ENCODE measurements at places on chromosomes 16 and 17. TPM values are rescaled to one million over a fixed set of nuclear protein-coding genes. Genes with fewer than 3 reads are reported as not detected.

The WFIKKN1 gene
- under 0.01 TPM for total RNA-seq

The CCDC200 gene
- total RNA-seq, result not detected

The CCL16 gene
- total RNA-seq, result not detected

The C17orf50 gene
- total RNA-seq, result not detected

The KRTAP4-9 gene
- not detected for total RNA-seq

The LUC7L3 gene
- total RNA-seq, result 18.0 TPM

The CRK gene
- 33.8 TPM for total RNA-seq

The HOXB9 gene
- not detected for total RNA-seq

The CCDC40 gene
- 0.32 TPM for total RNA-seq

The FA2H gene
- total RNA-seq, result 3.3 TPM

The HES7 gene
- total RNA-seq, result not detected

The TEX19 gene
- not detected for total RNA-seq

The RDM1 gene
- total RNA-seq, result 0.38 TPM

The TMEM231 gene
- 1.6 TPM for total RNA-seq

The SCNN1G gene
- 5.4 TPM for total RNA-seq

The TSR1 gene
- 70.2 TPM for total RNA-seq

The TMEM100 gene
- 3.1 TPM for total RNA-seq

The ARL6IP1 gene
- total RNA-seq, result 76.5 TPM

The TNP2 gene
- total RNA-seq, result not detected

The CPD gene
- 48.3 TPM for total RNA-seq

The SP6 gene
- 6.4 TPM for total RNA-seq

The MT4 gene
- total RNA-seq, result not detected

The P3H4 gene
- 2.5 TPM for total RNA-seq

The ZG16 gene
- not detected for total RNA-seq

The CCL3 gene
- total RNA-seq, result not detected

The TP53TG3B gene
- total RNA-seq, result not detected

The C16orf54 gene
- 3.4 TPM for total RNA-seq

The NECAB2 gene
- not detected for total RNA-seq

The KRT40 gene
- not detected for total RNA-seq

The IGF2BP1 gene
- total RNA-seq, result not detected

The KRTAP1-5 gene
- not detected for total RNA-seq

The PYDC1 gene
- not detected for total RNA-seq

The MEFV gene
- 1.5 TPM for total RNA-seq

The CLDN7 gene
- 411 TPM for total RNA-seq

All from esophagus squamous epithelium (tissue), 5 donors.